Memory B cell (primary cell): ENCODE measurements at places on chromosomes 1 and 21.

DNA sequence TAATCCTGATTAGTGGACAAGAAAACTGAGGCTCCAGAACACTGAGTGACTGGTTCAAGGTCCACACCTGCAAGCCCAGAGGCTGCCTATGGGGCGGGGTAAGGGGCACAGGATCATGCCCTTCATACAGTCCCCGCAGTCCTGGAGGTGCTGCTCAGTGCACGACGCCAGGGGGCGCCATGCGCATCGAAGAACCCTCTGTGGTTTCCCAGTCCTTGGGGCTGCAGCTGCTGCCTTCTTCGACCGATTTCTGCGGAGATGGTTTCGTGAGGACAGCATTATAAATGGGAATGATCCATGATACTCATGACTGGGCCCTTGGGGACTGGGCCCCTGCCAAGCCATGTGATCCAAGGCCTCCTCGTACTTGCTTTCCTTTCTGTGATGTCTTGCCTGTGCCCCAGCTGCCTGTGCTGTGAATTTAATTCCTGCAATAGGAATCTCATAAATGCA, 37.1 kb upstream of the ARHGEF10L start:
- peaks cover 2% of the 10 kb centered on the region for H3K4me1 ChIP-seq
- DNase-seq = peak; percentile 63
- no peak overlapping the region for H3K4me3 ChIP-seq

- DNase-seq = no peak
- no peak overlapping the region for H3K4me3 ChIP-seq
- H3K36me3 ChIP-seq = peaks cover 28% of the 10 kb centered on the region
- no peaks in the 10 kb centered on the region for H3K4me1 ChIP-seq
These were observed 43.8 kb downstream of the ALG14 start for GRCh38 chr1:95028954-95029353.

GRCh38 chr1:84410328-84411095, 12.2 kb downstream of the DNASE2B start:
- H3K4me1 ChIP-seq = no peaks in the 10 kb centered on the region
- no peaks in the 10 kb centered on the region for H3K36me3 ChIP-seq
- no peaks in the 10 kb centered on the region for H3K27me3 ChIP-seq
- no peak for DNase-seq

DNA sequence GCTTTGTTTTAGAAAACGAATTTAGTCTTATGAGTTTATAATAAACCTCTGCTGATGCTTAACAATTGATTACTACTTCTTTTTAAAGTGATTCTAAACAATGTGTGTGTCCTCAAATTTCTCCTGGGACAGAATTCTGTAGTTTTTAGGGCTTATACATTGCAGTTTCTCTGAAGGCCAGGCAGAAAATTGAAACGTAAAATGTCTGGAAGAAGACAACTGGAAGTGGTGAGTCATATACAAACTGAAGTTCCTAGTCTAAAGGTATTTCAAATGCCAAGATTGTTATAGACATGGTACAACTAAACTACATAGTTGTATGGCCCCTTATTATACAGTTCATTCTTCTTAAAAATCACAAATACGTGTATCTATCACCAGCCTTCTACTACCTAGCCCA, 30.5 kb upstream of the RC3H1 start:
- no peaks in the 10 kb centered on the region for H3K4me1 ChIP-seq
- H3K36me3 ChIP-seq = no peaks in the 10 kb centered on the region
- H3K27me3 ChIP-seq = peaks cover 1% of the 10 kb centered on the region
- no peak overlapping the region for H3K27ac ChIP-seq
- DNase-seq = no peak

- peaks cover 41% of the 10 kb centered on the region for H3K36me3 ChIP-seq
- no peaks in the 10 kb centered on the region for H3K4me1 ChIP-seq
- no peak overlapping the region for H3K4me3 ChIP-seq
- H3K27me3 ChIP-seq = no peaks in the 10 kb centered on the region
- DNase-seq = no peak
These were observed 57.5 kb upstream of the SDC3 start for GRCh38 chr1:30965924-30966599.

DNA sequence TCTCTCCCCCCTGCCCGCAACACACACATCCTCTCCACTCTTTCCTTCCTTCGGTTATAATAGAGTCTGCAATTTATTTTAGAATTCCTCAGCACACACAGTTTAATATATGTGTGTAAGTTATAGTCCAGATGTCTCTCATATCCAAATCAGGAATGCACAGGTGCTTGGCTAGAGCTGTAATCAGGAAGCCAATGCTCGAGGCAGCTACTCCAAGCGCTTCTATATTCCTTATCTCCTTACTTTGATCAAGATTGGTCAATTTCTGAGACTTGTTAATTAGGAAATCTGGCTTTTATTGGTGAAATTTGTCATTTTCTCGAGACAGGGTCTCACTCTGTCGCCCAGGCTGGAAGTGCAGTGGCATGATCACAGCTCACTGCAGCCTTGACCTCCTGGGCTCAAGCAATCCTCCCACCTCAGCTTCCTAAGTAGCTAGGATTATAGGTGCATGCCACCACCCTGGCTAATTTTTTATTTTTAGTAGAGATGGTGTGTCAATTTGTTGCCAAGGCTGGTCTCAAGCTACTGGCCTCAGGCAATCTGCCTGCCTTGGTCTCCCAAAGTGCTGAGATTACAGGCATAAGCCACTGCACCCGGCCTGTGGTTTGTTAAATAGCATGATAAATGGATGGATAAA, 27.7 kb downstream of the RPL5 start:
- no peaks in the 10 kb centered on the region for H3K27me3 ChIP-seq
- peaks cover 8% of the 10 kb centered on the region for H3K4me1 ChIP-seq
- peaks cover 15% of the 10 kb centered on the region for H3K36me3 ChIP-seq
- DNase-seq = no peak

GRCh38 chr1:248793592-248793991, 32.1 kb downstream of the SH3BP5L start:
- peaks cover 20% of the 10 kb centered on the region for H3K4me1 ChIP-seq
- no peaks in the 10 kb centered on the region for H3K27me3 ChIP-seq
- DNase-seq = no peak
- peaks cover 16% of the 10 kb centered on the region for H3K36me3 ChIP-seq
- no peak overlapping the region for H3K4me3 ChIP-seq

- no peak for DNase-seq
These were observed 2.5 kb upstream of the MEF2D start for GRCh38 chr1:156502894-156503697.

GRCh38 chr1:59505596-59506028, 208.7 kb downstream of the FGGY start:
- peaks cover 4% of the 10 kb centered on the region for H3K4me1 ChIP-seq
- DNase-seq = no peak
- no peak overlapping the region for H3K27ac ChIP-seq
- no peaks in the 10 kb centered on the region for H3K36me3 ChIP-seq

DNA sequence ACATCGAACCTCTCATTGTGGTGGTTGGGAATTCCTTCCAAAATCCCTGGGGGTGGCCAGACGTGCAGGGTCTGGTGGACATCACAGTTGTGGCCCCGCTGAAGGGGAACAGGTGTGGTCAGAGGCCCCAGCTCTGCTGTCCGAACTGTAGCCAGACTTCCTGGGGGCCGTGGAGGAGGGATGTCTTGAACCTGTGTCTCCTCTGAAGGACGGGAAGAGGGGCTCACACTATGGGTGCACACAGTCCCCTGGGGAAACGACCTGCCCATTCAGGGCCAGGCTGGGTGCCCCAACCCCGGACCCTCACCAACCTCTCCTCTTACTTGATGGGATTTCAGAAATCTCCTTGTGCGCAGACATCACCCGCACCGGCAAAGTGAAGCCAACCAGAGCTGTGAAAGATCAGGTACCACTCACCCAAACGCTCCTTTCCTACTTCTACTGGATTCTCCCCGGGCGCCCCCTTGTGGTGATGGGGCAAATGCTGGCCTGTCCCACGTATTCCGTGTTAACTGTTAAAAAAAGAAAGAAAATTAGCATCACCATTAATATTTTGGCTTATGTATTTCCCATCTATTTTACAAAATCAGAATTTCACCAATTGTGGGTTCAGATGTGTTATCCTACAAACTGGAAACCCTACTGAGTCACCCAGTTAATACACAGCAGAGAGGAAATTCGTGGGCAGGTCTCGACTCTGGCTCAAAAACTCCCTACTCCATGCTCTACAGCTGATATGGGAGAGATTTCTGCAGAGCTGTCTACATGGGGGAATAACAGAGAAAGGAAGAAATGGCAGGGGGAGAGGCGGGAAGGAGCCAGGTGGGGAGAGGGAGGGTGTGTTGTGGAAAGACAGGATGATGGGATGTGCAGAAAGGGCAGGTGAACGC, 28.1 kb downstream of the PADI4 start:
- no peak overlapping the region for H3K27ac ChIP-seq
- peak; percentile 57 for DNase-seq
- H3K36me3 ChIP-seq = no peaks in the 10 kb centered on the region
- H3K4me3 ChIP-seq = no peak overlapping the region
- H3K27me3 ChIP-seq = peaks cover 24% of the 10 kb centered on the region

DNA sequence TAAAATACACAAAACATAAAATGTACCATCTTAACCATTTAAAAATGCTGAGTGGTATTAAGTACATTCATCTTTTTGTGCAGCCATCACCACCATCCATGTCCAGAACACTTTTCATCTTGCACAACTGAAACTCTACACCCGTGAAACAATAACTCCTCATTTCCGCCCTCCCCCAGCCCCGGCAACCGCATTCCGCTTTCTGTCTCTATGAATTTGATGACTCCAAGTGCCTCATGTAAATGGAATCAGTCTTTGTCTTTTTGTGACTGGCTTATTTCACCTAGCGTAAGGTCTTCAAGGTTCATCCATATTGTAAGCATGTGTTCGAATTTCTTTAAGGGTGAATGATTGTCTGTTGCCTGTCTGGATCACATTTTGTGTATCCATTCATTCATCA, 37.2 kb downstream of the SCCPDH start:
- DNase-seq = no peak
- peaks cover 8% of the 10 kb centered on the region for H3K4me1 ChIP-seq
- no peak overlapping the region for H3K27ac ChIP-seq
- peaks cover 12% of the 10 kb centered on the region for H3K36me3 ChIP-seq
- no peak overlapping the region for H3K4me3 ChIP-seq

GRCh38 chr1:31043631-31044030, 21.9 kb downstream of the PUM1 start:
- peaks cover 34% of the 10 kb centered on the region for H3K4me1 ChIP-seq
- peak overlapping the region; percentile 50 for H3K27ac ChIP-seq
- no peak for DNase-seq
- H3K4me3 ChIP-seq = no peak overlapping the region
- H3K27me3 ChIP-seq = no peaks in the 10 kb centered on the region

DNA sequence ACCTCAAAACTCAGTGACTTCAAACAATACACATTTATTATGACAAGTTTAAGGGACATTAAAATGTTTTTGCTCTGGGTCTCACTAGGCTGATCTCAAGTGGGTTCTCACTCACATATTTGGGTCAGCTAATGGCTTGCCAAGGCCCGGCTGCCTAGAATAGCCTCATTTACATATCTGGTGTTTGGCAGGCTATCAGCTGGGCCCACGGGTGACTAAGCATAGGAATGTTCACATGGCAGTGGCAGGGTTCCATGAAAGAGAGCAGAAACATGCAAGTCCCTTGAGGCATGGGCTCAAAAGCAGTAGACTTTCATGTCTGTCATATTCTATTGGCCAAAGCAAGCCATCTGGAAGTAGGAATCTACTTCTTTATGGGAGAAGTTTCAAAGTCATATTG, 492.6 kb downstream of the KCNT2 start:
- no peak for DNase-seq
- H3K27ac ChIP-seq = no peak overlapping the region
- no peaks in the 10 kb centered on the region for H3K36me3 ChIP-seq
- H3K4me3 ChIP-seq = no peak overlapping the region
- H3K4me1 ChIP-seq = no peaks in the 10 kb centered on the region

GRCh38 chr1:155178441-155179111, 4.9 kb downstream of the TRIM46 start:
- H3K27ac ChIP-seq = no peak overlapping the region
- H3K36me3 ChIP-seq = peaks cover 2% of the 10 kb centered on the region
- H3K27me3 ChIP-seq = no peaks in the 10 kb centered on the region

- H3K27ac ChIP-seq = no peak overlapping the region
- DNase-seq = peak; percentile 66
- H3K27me3 ChIP-seq = no peaks in the 10 kb centered on the region
- no peak overlapping the region for H3K4me3 ChIP-seq
- peaks cover 18% of the 10 kb centered on the region for H3K36me3 ChIP-seq
These were observed 29.3 kb downstream of the SLC66A1 start for GRCh38 chr1:19341201-19342061.

DNA sequence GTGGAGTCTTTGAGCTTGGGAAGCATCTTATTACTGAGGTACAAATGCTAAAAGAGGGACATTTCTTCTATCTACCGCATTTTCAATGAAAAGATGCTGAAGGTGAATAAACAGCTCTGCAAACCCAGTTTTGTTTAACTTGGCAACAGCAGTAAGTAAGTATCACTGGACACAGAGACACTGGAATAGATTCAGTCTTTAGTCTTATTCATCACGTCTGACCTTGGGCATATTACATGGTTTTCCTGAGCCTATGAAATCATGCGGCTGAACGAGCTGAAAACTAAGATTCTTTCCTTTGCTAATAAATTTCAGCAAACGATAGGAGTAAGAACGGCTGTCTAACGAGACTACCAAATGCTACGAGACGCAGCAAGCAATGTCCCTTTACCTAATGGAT, 207.4 kb downstream of the GABPA start:
- DNase-seq = no peak
- no peak overlapping the region for H3K4me3 ChIP-seq
- H3K27me3 ChIP-seq = no peaks in the 10 kb centered on the region
- peaks cover 3% of the 10 kb centered on the region for H3K4me1 ChIP-seq
- H3K36me3 ChIP-seq = peaks cover 1% of the 10 kb centered on the region

GRCh38 chr1:213953806-213954205, 34.0 kb upstream of the PROX1 start:
- H3K4me1 ChIP-seq = no peaks in the 10 kb centered on the region
- H3K4me3 ChIP-seq = no peak overlapping the region
- no peak overlapping the region for H3K27ac ChIP-seq
- H3K27me3 ChIP-seq = no peaks in the 10 kb centered on the region

DNA sequence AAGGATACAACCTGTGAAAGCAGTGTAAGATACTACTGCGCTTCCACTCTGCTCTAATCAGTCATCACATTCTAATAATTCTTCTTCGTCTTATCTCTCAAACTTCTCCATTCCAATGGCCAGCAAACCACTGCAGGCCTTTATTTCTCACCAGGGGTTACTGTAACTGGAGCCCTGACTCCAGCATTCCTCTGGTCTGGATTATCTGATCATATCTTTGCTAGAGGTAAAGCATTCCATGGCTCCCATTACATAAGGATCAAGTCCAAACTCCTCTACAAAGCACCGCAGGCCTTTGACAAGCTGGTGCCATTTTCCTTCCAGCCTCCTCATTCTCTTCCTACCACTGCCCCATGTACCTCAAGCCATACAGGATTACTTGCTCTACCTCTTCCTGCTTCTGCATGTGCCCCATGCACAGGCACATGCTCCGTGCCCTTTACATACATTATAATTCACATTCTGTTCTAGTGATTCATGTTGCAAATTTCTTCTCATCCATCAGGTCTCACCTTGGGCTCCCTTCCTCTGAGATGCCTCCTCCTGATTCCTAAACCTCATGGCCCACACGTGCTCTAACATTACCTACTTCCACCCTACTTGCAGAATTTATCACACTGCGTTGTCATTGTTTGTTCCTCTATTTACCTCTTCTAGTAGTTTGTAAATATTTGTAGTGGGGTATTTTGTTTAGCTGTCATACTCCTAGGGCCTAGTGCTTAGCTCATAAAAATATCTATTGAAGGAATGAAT, 9.3 kb upstream of the SERBP1 start:
- H3K4me1 ChIP-seq = no peaks in the 10 kb centered on the region
- DNase-seq = no peak
- no peak overlapping the region for H3K4me3 ChIP-seq
- H3K36me3 ChIP-seq = no peaks in the 10 kb centered on the region
